ENCODE measurements at places on chromosomes 1 and 21.

DNA sequence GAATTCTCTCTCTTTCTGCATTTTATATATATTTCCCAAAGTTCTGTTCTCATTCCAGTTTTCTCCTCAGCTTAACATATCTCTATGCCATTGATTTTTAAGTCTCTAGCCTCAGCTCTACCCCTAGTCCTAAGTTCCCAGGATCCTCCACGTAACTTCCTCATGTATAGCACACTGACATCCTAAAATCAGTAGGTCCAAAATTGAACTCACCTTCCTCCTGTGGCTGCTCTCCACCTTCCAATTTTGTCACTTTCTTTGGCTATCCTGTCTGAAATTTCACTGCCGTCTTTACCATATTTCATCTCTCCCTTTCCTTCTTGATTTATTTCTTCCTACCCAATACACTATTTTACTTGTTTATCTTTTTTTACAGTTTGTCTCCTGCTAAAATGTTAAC, 1.5 kb downstream of the SLAMF6 start:
- DNase-seq, result no peak

DNA sequence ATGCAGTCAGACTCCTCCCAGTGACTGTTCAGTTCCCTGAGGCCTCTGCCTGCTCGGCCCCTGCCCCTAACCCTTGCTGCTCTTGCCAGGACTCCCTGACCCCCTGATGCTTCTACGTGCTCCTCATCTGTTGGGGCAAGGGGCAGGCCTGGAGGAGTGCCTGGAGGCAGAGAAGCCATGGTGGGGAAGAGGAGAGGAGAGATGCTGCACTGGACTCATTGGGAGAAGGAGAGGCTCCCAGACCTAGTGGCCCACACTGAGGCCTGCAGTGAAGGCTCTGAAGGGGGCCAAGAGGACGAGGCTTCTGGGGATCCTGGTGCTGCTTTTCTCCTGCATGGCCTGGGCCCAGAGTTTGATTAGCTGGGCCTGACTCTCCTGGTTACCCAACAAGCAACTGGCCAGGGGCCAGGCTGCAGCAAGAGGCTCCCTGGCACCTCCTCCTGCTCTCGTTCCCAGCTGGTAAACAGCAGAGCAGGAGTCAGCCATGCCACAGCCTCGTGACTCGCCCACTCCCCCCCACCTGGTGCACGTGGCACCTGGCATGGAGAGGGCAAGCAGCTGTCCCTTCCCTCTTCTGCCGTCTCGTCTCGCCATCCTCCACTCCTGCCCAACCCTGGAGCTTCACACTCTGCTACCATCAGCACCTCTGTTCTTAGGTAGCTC, 847 bp upstream of the RORC start:
- DNase-seq, result no peak

GRCh38 chr1:64909031-64909430, 57.3 kb downstream of the JAK1 start:
- no peak for DNase-seq

GRCh38 chr1:192763756-192764155, 45.1 kb upstream of the RGS2 start:
- no peak for DNase-seq

GRCh38 chr1:67429528-67430357, 459 bp downstream of the SERBP1 start:
- peak; percentile 63 for DNase-seq

- no peak for DNase-seq
Observed at GRCh38 chr21:43627527-43627926, 31.8 kb downstream of the HSF2BP start.

DNA sequence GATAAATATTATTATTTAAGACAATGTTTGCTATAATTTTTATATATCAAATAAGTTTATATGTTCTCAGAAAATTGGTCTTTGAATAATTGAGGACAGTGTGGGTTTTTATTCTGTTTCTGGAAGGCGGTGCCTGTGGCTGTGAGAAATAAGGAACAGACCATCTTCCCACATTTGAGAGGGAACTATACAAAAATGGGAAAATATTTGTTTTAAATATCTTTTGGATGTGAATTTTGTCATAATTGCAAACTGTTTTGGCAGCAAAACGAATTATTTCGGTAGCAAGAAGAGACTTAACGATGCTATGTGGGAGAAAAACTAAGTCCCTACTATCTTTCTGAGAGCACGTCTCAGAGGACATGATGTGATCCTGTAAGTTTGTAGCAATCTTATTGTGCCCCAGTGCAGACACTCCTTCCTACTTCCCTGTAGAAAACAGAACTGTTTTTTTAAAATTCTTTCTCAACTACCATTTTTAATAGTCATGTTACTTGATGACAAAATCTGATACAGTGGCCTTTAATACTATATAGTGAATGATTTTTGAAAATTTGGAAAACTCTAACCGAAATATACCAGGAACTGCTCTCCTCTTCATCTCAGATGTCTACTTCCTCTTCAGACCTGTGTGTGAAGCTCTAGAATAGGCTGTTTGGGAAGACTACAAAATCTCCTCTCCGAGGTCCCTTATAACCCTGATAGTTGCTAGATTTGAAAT, 25.4 kb downstream of the PTPRC start:
- no peak for DNase-seq

DNA sequence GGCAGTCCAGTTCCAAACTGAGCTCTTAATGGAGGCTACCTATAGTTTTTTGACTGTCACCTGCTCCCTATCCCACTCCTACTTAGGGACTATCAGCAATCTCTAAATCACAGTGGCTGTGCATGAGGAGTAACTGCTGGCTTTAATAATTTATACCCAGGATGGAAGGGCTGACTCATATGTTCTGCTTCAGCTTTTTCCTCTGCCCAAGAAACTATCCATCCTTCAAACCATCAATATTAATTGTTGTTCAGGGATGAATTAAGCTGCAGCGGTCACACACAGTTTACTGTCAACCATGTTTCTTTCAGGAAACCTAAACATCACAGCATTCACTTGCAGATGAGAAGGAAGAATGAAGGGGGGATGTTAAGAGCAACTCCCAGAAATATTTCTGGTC, 9.0 kb upstream of the PGBD5 start:
- DNase-seq, result no peak

- DNase-seq, result no peak
Observed at GRCh38 chr1:182955596-182956588, 2.9 kb upstream of the SHCBP1L start.

- DNase-seq, result peak; percentile 89
Observed at GRCh38 chr1:54464477-54465146, 58.4 kb upstream of the SSBP3 start.

- no peak for DNase-seq
Observed at GRCh38 chr1:59815892-59816291, 1.1 kb downstream of the HOOK1 start.

- DNase-seq, result no peak
Observed at GRCh38 chr21:42695697-42696380, 42.4 kb downstream of the PDE9A start.

- no peak for DNase-seq
Observed at GRCh38 chr1:204730826-204731459, 45.4 kb upstream of the LRRN2 start.

GRCh38 chr1:241356187-241356518, 852 bp downstream of the RGS7 start:
- no peak for DNase-seq

GRCh38 chr1:50622259-50622658, 199.0 kb upstream of the DMRTA2 start:
- DNase-seq, result no peak

DNA sequence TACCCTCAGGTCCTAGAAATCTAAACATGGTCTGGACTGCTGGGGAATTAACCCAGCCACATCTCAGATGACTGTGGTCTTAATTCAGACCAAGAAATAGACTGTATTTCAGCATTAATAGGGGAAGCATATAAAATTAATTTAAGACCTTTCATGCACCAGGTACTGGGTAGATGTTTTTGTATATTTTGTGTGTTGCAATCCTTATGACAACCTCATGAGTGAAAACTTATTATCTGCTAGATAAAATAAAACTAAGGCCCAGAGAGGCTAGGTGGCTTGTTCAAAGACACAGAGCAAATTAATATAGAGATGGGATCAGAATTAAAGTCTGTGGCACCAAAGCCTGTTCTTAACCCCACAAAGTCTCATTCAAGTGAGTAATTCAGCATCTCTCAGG, 40.1 kb downstream of the OPTC start:
- DNase-seq, result no peak

DNA sequence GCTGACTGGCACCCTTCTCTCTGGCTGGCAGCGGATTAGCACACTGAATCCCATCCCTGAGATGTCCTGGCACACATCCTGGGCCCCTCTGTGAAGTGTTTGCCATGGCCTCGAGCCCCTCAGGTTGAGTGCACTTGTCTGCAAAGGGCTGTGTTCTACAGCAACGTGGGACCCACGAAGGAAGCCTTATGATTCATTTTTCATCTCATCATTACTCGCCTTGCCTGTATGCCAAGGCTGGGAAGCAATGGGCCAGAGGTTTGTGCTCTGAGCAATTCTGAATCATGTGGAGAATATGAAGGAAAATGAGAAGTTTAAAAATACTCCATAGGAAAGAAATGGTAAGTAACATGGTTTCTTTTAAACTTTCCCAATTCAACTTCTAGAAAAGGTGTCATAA, 124.8 kb upstream of the LMO4 start:
- DNase-seq, result no peak

GRCh38 chr21:44985441-44986401, 45.9 kb downstream of the SLX9 start:
- DNase-seq, result no peak

DNA sequence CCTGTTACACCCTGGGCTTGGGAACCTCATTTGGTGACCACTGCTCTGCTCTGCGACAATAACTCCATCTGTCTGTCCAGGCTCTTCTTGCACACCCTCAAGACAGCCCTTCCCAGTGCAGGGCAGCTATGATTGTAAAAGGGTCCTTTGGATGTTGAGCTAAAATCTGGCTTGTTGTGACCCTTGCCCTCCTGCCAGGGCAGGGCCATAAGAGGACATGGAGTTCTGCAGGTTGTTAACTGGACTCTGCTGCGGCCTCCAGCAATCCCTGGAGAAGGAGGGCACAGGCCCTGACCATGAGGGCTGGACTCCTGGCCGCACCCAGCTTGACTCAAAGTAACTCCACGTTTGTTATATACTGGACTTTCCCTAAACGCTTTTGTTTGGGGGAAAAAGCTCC, 41.2 kb downstream of the DHCR24 start:
- peak; percentile 51 for DNase-seq

- no peak for DNase-seq
Observed at GRCh38 chr1:167387251-167387910, 130.9 kb downstream of the CD247 start.

GRCh38 chr1:62869217-62869754, 85.4 kb downstream of the ATG4C start:
- DNase-seq, result no peak

- DNase-seq, result no peak
Observed at GRCh38 chr1:101960142-101960541, 36.6 kb downstream of the OLFM3 start.

GRCh38 chr21:39014747-39015146, 168.5 kb downstream of the PSMG1 start:
- DNase-seq, result no peak

GRCh38 chr1:222919478-222919865, 104.6 kb downstream of the DISP1 start:
- no peak for DNase-seq

DNA sequence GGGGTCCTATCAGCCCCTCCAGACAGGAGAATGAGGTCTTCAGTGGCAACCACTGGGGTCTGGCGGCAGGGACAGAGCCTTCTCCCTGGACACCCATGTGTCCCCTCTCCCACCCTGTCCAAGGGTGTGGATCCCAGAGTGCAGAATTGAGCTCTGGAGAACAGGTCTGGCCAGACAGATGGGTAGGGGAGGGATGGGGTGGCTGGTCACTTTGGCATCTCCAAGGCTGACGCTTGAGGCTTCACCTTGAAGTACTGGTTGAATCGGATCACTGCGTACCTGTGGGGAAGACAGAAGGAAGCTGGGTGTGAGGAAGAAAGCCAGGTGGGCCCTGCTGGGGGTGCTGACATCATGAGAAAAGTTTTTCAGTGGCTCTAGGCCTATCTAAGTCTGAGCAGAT, 19.9 kb downstream of the ETNK2 start:
- DNase-seq, result no peak

- no peak for DNase-seq
Observed at GRCh38 chr1:23889074-23889473, 21.0 kb upstream of the FUCA1 start.

DNA sequence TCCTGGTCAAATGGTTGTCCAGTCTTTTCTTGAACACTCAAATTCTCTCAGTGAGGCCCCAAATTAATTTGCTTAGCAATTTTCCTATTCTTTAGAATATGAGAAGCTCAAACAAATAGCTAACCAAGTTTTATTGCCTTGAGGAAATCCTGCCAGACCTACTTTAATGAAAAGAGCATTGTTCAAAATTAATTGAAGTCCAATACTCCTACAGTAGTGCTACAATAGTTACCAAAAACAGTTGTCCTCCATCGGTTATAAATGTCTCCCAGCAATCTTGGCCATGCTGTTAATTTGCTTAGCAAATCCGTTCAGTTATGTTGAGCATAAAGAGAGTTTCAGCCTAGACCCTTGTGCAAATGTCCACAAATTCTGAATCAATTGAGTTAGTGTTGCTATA, 112.9 kb downstream of the MAB21L3 start:
- no peak for DNase-seq

DNA sequence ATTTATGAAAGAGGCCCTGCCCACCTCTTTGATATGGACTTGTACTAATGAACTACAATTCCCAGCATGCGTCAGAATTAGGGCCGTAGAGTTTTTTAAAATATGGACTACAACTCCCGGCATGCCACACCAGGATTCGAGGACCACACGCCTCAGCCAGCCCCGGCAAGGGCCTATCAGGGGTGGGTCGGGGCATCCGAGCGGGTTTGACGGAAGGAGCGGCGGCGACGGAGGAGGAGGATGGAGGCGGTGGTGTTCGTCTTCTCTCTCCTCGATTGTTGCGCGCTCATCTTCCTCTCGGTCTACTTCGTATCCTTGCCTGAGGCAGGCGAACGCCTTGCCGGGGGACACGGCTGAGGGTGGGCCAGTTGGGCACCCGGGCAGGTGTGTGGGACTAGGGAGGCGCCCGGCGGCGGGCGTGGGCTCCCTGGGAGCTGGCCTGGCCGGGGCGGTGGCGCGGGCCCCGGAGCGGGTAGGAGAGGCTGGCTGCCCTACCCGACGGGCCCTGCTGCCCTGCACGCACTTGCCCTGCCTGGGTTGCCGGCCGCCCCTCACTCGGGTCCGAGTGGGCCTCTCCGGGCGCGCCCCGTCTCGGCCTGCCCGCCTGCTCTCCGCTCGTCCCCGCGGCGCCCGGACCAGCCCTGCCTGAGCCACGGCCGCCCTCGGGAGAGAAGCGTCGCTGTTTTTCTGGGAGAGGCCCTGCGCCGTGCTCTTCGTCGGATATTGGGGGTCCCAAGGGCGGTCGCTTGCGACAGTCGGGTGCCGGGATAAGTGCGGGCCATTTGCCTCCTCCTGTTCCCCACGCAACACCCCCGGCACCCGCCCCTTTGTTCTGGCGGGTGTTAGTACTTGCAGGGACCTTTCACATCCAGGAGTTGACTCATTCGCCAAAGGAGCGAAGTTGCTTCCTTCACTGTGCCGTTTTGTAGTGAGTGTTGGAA, at the start of gene CNIH4:
Gene CNIH4 (plus strand): TSS at position 195 of the 941 bp plus-strand sequence. CDS start 46 bp downstream, at position 241.
- peak; percentile 96 for DNase-seq

GRCh38 chr1:54230507-54231339, 30.8 kb downstream of the MRPL37 start:
- DNase-seq, result no peak

Data from islet precursor cell (in vitro differentiated cells).